Activated CD4-positive, alpha-beta T cell treated with anti-CD3 and anti-CD28 coated beads, Interleukin-2, amount 10 ng/mL, durations not matched to agents 7 days and 5 days (primary cell): ENCODE measurements at places on chromosomes 6 and 20.
A peak's percentile ranks its signal among the peaks of the same experiment; 100 is the strongest.

- no peaks in the 10 kb centered on the region for H3K27me3 ChIP-seq
- no peak overlapping the region for H3K27ac ChIP-seq
- H3K4me3 ChIP-seq = no peak overlapping the region
- DNase-seq = no peak
- H3K36me3 ChIP-seq = peaks cover 20% of the 10 kb centered on the region
Observed at GRCh38 chr20:34047917-34048316, 54.2 kb downstream of the RALY start.

GRCh38 chr20:18632196-18632789 is 44.4 kb downstream of the DTD1 start:
- H3K36me3 ChIP-seq = peaks cover 4% of the 10 kb centered on the region
- H3K27me3 ChIP-seq = no peaks in the 10 kb centered on the region
- H3K4me3 ChIP-seq = no peak overlapping the region
- no peaks in the 10 kb centered on the region for H3K4me1 ChIP-seq
- DNase-seq = peak; percentile 60

GRCh38 chr6:145621776-145622175 is 113.5 kb downstream of the EPM2A start:
- no peak for DNase-seq
- H3K27ac ChIP-seq = no peak overlapping the region
- no peaks in the 10 kb centered on the region for H3K27me3 ChIP-seq
- H3K4me3 ChIP-seq = no peak overlapping the region

DNA sequence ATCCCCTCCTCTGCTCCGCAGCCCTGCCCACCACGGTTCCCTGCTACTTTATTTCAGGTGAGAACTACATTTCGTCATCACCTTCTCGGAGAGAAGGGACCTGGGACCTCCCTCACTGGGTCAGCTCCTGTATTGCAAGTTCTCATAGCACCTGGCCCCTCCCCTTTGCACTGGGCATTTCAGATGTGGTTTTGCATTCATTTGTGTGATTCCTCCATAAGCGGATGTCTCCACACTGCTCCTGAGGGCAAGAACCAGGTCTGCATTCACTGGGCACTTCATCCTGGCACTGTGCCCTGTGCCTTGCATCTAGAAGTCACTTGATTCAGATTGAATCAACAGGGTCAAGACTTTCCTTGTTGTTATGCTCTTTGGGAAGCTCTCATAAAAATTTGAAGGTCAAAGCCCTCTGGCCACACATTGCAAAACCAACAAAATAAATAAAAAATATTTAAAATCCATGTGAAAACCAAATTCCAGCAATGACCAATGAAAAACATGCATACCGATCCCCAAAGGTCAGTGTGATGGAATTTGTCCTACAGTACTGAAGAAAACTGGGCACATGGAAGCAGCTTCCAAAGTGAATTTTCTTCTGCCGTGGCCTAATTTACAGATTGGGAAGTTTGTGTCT is 89.1 kb upstream of the F13A1 start:
- H3K27me3 ChIP-seq = peaks cover 10% of the 10 kb centered on the region
- no peak for DNase-seq
- H3K27ac ChIP-seq = no peak overlapping the region
- no peaks in the 10 kb centered on the region for H3K36me3 ChIP-seq
- H3K4me1 ChIP-seq = no peaks in the 10 kb centered on the region
- no peak overlapping the region for H3K4me3 ChIP-seq

DNA sequence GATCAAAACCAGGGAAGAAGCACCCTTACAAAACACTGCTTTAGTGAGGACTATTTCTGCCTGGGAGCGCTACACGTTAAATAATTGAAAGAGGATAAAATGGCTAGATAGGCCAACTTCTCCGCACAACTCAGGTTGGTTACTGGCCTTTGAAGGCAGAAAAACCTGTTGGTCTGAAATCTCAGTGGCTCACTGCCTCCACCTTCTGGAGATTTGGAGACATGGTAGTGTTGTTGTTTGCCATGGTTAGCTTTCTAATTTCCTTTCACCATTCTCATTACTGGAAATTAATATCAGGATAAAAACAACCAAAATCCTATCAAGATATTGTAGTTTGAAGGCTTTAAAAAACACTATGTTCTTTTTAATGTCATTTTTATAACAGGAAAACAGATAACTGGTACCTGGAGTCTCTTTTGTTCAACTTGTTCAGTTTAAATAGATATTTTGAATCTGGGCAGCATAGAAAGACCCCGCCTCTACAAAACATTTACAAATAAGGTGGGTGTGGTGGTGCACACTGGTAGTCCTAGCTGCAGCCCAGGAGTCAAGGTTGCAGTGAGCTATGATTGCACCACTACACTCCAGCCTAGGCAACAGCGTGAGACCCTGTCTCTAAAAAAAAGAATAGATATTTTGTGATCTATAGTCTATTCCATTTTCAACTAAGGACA is 27.5 kb upstream of the BCLAF1 start:
- peaks cover 3% of the 10 kb centered on the region for H3K4me1 ChIP-seq
- peaks cover 2% of the 10 kb centered on the region for H3K27me3 ChIP-seq
- H3K4me3 ChIP-seq = no peak overlapping the region
- DNase-seq = peak; percentile 73

- peak overlapping the region; percentile 76 for H3K4me3 ChIP-seq
- H3K27ac ChIP-seq = peak overlapping the region; percentile 25
- H3K4me1 ChIP-seq = peaks cover 24% of the 10 kb centered on the region
- no peak for DNase-seq
Observed at GRCh38 chr20:10673176-10673841, 490 bp downstream of the JAG1 start.

DNA sequence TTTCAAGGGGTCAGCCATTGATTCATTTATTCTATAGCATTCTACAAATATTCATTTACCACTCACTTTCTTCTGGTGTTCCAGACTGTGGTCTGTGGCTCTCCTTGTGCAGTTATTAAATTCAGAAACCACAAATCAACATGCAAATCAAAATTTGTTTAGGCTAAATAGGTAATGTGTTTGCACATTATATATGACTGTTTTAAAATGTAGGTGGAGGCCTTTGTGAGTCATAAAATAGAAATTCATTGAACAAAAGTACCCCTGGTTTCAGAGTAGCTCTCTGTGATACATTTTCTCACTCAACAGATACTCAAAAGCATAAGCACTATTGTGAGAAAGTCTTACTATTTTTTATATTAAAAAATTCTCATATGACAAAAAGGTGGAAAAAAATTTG is 385.5 kb upstream of the TSHZ2 start:
- no peak overlapping the region for H3K4me3 ChIP-seq
- no peaks in the 10 kb centered on the region for H3K4me1 ChIP-seq
- no peak for DNase-seq
- H3K27ac ChIP-seq = no peak overlapping the region
- no peaks in the 10 kb centered on the region for H3K36me3 ChIP-seq

- H3K4me1 ChIP-seq = no peaks in the 10 kb centered on the region
- no peak overlapping the region for H3K27ac ChIP-seq
- H3K27me3 ChIP-seq = peaks cover 7% of the 10 kb centered on the region
- no peaks in the 10 kb centered on the region for H3K36me3 ChIP-seq
- no peak overlapping the region for H3K4me3 ChIP-seq
Observed at GRCh38 chr20:60125513-60125912, 167.3 kb downstream of the CDH26 start.

GRCh38 chr20:50237349-50237748 is 46.7 kb downstream of the CEBPB start:
- H3K27ac ChIP-seq = no peak overlapping the region
- H3K4me3 ChIP-seq = no peak overlapping the region
- H3K27me3 ChIP-seq = peaks cover 10% of the 10 kb centered on the region
- no peak for DNase-seq

DNA sequence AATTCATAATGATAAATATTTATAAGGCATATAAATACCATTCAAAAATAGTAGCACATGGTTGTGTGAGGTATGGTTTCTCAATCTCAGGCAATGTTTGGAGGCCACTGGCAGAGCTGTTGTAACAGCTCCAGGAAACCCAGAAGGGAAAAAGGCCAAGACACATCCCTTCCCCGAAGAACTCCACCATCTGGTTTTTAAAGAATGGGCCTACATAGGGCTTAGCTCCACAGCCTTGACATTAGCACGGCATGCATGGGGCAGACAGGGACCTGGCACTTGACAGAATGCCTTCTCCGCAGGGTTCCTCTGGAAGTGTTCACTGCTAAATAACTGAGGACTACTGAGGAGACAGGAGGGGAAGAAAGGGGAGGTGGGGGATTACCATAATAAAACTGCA is 16.1 kb upstream of the FOXO3 start:
- H3K27me3 ChIP-seq = peaks cover 21% of the 10 kb centered on the region
- no peak overlapping the region for H3K27ac ChIP-seq
- H3K4me1 ChIP-seq = peaks cover 18% of the 10 kb centered on the region
- H3K4me3 ChIP-seq = no peak overlapping the region
- no peak for DNase-seq

DNA sequence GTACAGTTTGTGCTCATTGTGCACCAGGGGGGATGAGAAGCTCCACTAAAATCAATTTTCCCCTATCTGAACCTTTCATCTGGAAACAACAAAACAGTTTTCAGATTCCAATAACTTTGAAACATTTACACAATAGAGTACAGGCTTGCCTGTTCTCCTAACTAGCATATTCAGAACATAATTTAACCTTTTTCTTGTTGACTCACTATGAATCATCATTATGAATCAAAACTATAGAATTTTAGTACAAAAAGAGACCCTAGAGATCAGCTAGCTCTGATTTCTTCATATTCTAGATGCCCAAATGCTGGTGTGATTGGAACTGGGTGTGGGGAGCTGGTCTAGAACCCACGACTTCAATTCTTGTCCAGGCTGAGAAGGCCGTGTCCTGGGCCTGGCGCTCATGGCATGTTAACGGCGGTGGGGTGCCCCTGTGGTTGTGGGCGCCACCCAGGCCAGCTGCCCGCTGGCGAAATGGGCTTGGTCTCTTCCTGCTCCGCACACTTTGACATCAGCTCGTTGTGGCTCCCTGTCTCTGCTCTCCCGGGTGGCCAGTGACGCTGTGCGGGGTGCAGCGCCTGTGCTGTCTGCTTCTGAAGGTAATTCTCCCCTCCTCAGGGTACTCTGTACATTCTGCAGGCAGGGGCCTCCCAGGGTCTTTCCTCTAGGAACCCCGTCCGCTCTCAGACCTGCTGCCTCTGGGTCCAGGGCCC is 29.9 kb upstream of the AGPAT4 start:
- no peak for DNase-seq
- no peak overlapping the region for H3K4me3 ChIP-seq
- H3K27me3 ChIP-seq = no peaks in the 10 kb centered on the region
- no peaks in the 10 kb centered on the region for H3K36me3 ChIP-seq
- H3K4me1 ChIP-seq = no peaks in the 10 kb centered on the region

- H3K4me3 ChIP-seq = no peak overlapping the region
- H3K27ac ChIP-seq = no peak overlapping the region
- no peaks in the 10 kb centered on the region for H3K27me3 ChIP-seq
- no peak for DNase-seq
- peaks cover 39% of the 10 kb centered on the region for H3K36me3 ChIP-seq
Observed at GRCh38 chr6:144153260-144153659, 2.9 kb downstream of the STX11 start.

DNA sequence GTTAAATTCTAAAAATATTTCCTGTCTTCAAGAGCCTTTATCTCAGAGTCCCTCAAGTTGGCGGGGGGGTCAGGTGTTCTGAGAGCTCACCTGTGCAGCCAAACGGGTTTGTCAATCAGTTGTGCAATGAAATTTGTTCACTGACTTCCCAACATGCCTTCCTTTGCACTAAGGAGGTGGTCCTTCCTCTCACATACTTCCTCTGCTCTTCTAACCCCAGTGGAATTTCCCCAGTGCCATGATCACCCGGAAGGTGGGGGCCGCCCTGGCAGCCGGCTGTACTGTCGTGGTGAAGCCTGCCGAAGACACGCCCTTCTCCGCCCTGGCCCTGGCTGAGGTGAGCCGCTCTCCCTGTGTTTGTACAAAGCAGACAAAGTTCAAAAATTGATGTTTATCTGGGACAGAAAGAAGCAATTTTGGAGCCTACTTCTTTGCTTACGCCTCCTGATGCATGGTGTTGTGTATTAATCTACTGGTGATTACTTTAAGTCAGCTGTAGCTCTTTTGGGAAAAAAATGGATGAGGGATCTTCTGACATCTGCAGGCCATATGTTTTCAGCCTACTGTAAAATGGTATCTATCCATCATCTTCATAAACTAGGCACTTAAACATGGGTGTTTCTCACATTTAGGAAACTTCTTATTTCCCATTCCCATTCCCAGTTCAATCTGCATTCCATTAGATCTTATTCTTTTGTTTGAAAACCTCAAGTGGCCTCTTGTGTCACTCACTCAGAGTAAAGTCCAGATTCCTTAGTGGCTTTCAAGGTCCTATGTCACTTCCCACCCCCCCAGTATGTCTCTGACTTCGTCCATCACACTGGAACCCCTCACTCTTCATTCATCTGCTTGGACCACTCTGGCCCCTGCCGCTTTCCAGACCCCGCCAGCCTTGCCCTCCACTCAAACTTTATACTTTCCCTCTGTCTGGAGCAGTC is 10.1 kb downstream of the ALDH5A1 start:
- no peak overlapping the region for H3K27ac ChIP-seq
- no peak overlapping the region for H3K4me3 ChIP-seq
- H3K4me1 ChIP-seq = no peaks in the 10 kb centered on the region
- no peaks in the 10 kb centered on the region for H3K27me3 ChIP-seq

DNA sequence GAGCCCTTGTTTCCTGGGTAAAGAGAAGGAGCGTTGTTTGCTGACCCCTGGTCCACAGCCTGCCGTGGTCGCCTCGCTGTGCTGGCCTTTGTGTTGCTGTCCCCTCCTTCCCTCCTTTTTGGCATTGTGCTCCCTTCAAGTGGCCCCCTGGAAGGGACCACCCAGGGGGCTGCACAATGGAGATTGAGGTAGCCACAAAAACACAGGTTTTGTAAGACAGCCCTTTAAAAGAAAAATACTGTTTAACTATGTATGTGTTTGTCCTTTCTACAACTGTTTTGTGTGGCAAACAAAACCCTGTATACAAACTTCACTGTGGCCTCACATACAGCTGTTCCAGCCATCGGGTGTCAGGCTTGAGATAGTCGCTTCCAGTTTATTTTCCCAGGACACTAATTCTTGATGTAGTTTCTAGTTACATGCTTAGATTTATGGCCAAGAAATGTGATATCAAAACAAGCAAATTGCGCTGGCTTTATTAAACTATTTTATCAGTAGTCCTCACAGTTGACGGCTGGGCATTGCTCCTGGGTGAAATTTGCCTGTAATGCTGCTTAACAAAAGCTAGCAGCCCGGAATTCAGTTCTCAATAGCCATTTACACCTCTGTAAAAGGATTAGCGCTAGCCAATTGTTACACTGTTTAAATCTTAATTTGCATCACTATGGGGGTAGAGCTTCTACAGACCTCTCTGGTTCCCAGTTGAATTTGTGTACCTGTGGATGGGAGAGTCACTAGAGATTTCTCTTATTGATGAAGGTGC is 64.1 kb downstream of the KIZ start:
- no peak overlapping the region for H3K27ac ChIP-seq
- H3K27me3 ChIP-seq = no peaks in the 10 kb centered on the region
- no peak overlapping the region for H3K4me3 ChIP-seq
- no peaks in the 10 kb centered on the region for H3K4me1 ChIP-seq
- H3K36me3 ChIP-seq = no peaks in the 10 kb centered on the region
